Lower lobe of right lung (tissue), 2 donors: ENCODE measurements at places on chromosomes 2 and 18. TPM values are rescaled to one million over a fixed set of nuclear protein-coding genes. Genes with fewer than 3 reads are reported as not detected.
A peak's percentile ranks its signal among the peaks of the same experiment; 100 is the strongest.

- peak; percentile 64 for DNase-seq
Measured at GRCh38 chr18:44680273-44681075, at the start of gene SETBP1. Gene SETBP1, plus strand, starts transcription at chr18:44680888. Its CDS starts 20,459 bp downstream, at chr18:44701347.

- peak; percentile 77 for DNase-seq
Measured at GRCh38 chr18:111306-112014, 46.9 kb upstream of the USP14 start.

DNA sequence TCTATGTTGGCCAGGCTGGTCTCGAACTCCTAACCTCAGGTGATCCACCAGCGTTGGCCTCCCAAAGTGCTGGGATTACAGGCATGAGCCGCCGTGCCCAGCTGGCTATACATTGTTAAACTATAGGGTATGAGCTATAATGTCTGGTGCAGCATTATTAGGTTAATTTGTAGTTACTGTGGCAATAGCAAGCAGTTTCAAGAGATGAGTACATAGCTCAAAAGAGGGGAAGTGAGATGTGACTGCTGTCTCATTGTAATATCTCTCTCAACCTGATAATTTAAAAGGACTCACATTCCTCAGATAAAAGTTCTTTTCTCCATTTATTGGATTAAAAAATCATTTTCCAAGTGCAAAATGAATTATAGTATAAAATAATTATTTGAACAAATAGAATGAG is 116.4 kb downstream of the INO80D start:
- DNase-seq: no peak

DNA sequence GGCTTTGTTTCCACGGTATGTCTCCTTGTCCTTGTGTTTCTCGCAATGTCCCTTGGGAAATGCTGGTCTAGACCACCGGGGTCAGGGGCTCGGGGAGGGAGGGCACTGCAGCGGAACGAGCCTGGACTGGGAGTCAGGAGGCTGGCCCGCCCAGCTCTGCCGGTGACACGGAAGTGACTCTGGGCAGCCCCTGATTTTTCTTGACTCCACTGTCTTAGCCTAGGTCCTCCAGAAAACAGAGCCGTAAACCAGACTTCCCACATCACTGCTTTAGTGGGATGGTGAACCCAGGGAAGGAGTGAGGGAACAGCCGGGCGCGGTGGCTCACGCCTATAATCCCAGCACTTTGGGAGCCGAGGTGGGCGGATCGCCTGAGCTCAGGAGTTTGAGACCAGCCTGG is 144.2 kb downstream of the ASB1 start:
- no peak for DNase-seq

- no peak for DNase-seq
Measured at GRCh38 chr2:234949762-234950434, 1.9 kb upstream of the SH3BP4 start.

CNGA3 gene
- 0.18 TPM for total RNA-seq

GRCh38 chr2:240997856-240998705 is at the start of gene SNED1:
Gene SNED1, plus strand, starts transcription at chr2:240998618. Its CDS starts 220 bp downstream, at chr2:240998838.
- DNase-seq: peak; percentile 95

GRCh38 chr2:134845719-134846118 is 7.3 kb downstream of the ACMSD start:
- no peak for DNase-seq

NCKAP1 gene
- total RNA-seq: 96.8 TPM

- no peak for DNase-seq
Measured at GRCh38 chr2:219679041-219679440, 51.6 kb downstream of the SLC4A3 start.

DNA sequence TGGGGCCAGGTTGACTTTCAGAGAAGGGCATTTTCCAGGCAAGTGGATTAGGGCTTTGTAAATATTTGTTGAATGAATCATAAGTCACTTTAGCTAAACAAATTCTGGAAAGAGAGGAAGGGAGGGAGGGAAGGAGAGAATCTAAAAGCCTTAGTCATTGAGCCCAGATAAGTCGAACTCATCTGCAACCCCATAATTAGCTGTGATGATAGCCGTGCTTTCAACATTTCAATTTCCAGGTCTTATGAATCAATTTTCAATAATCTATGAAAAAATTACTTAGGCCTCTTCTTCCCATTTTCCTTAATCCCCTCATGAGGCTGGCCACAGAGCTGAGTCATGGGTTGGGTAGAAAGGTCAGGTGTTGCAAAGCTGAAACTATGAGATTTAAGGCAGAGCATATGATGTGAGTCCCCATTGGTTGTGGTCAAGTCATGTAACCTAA is 111.9 kb upstream of the MAPRE2 start:
- no peak for DNase-seq

DNA sequence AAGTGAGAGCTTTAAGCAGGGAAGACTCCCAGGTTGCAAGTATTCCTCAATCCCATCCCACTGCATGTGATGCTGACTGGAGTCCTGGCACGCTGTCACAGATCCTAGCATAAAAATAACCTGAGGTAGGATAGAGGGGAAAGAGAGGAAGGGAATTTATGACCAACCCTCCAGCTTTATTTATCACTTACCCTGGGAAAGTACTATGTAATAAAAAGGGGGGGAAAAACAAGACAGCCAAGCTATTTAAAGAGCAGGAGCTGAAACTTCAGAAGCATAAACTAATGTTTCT is 122.2 kb downstream of the SLC8A1 start:
- DNase-seq: no peak

- DNase-seq: no peak
Measured at GRCh38 chr2:109427661-109428091, 186.1 kb downstream of the SEPTIN10 start.

MAPK4 gene
- 2.9 TPM for total RNA-seq

SCN9A gene
- 13.6 TPM for total RNA-seq

SLC8A1 gene
- total RNA-seq: 58.5 TPM

- DNase-seq: no peak
Measured at GRCh38 chr2:37637985-37638384, 33.5 kb downstream of the CDC42EP3 start.

GRCh38 chr2:198973181-198973580 is 484.6 kb downstream of the SATB2 start:
- DNase-seq: no peak

- no peak for DNase-seq
Measured at GRCh38 chr2:28135799-28136198, 245.3 kb downstream of the BABAM2 start.

DNA sequence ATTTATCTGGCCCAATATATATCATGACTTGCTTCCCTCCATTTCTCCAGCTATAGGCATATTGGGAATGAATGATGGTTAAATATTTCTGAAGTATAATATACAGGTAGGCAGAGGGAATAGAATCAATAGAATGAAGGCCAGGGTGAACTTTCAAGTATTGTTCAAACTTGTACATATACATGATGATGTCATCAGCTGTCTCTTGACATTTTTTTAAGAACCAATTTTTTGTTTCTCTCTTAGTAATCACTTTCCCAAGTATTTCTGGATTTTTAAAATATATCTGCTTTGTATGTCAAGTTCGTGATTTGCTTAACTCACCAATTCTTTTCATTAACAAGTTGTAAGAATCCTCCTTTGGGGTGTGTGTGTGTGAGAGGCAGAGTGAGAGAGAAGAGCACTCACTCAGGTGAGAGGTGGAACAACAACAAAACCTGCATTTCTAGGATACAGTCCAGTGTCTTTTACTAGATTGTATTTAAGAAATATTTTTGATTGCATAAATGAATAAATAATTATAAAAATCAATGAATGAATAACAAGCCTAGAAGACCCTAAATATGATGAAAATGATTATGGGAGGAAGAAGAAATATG is 1239.1 kb downstream of the LRP1B start:
- no peak for DNase-seq

- DNase-seq: no peak
Measured at GRCh38 chr2:64186699-64187605, 42.7 kb upstream of the PELI1 start.

GRCh38 chr2:42092084-42092996 is 44.5 kb downstream of the PKDCC start:
- DNase-seq: no peak

DNA sequence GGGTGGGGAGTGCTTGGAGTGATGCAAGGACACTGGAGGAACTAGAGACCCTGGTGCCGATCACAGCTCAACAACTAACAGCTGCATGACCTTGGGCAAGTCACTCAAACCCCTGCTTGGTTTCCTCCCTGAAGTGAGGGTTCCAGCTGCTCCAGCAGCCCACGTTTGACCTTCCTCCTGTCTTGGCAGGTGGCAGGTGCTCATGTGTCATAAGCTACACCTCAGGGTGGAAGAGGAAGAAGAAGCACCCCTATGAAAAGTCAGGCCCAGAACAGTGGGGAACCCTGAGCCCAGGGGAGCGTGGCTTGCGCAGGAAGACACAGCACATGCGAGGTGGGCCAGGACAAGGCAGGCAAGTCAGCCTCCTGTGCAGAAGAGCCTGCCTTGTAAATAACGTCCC is 42.4 kb downstream of the MRPL35 start:
- DNase-seq: no peak

- no peak for DNase-seq
Measured at GRCh38 chr2:102310964-102311640, at the start of gene IL1RL1. Gene IL1RL1, plus strand, starts transcription at chr2:102311563. Its CDS starts 26,702 bp downstream, at chr2:102338265.

GRCh38 chr18:48191494-48191893 is 217.7 kb downstream of the ZBTB7C start:
- no peak for DNase-seq

- peak; percentile 63 for DNase-seq
Measured at GRCh38 chr18:10560452-10561045, 34.7 kb downstream of the NAPG start.

UGT1A5 gene
- total RNA-seq: 0.27 TPM

DNA sequence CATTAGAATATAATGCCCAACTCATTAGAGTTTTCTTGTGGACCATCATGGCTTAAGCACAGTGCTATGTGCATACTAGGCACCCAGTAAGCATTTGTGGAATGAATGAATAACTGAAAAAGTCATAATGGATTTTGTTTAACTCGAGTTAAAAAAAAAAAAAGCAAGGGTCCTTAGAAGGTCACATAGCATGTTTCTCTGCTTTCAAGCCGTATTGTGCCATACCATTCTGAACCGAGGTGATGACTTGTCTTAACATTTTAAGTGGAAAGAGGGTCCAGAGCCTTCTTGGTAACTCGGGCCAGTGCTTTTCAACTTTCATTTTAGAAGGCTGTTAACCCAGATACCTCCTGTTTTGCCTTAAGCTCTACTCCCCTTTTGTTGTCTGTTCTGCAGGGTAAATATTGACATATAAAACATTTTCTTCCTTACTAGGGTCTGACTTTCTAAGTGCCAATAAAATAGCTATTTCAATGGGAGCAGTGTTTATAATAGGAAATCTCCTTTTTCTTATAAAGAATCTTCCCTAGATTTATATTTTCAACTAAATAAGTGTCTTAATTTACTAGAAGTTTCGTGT is 787 bp upstream of the ADGRF3 start:
- no peak for DNase-seq

GRCh38 chr2:201004370-201004769 is 40.9 kb upstream of the ORC2 start:
- DNase-seq: no peak

GRCh38 chr2:20050646-20051531 is 539 bp downstream of the LAPTM4A start:
- DNase-seq: peak; percentile 52

DNA sequence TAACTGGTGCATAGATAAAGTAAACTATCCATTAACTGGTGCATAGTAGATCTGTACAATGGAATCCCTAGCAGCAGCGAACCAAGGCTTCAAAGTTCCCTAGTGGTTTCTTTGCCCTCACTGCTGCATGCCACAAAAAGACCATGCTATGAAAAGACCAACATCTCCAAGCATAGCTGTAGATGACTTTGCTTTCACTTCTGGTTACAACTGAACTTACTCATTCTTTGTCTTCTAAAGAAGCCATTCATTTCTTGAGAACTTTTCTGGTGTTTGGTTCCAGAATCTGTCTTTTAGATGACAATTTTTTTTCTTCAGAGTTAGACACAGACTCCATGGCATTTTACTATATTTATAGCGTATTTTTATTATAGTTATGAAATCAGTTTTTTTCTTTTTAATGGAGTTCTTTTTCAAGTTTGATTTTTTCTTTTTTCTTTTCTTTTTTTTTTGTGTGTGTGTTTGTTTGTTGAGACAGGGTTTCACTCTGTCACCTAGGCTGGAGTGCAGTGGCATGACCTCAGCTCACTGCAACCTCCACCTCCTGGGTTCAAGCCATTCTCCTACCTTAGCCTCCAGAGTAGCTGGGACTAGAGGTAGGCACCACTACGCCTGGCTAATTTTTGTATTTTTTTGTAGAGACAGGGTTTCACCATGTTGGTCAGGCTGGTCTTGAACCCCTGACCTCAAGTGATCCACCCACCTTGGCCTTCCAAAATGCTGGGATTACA is 63.6 kb downstream of the SLC35F5 start:
- no peak for DNase-seq

DNA sequence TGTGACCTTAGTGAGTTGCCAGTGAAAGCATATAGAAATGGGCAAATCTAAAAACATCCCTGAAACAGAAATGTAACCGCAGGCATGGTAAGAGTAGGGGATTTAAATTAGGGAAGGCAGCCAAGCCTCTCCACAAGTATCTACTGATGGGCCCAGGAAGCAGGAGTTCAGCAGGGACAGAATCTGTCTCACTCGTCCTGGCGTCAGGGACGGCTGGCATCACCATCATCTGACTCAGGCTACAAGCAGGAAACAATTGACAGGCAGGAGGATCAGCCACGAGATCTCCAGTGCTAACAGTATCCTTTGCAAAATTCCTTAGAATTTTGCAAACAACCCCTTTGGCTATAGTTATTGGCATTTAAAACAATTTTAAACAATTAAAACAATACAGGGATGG is 61.3 kb downstream of the SMAD4 start:
- DNase-seq: no peak

ZNF892 gene
- total RNA-seq: 3.9 TPM
